ENCODE measurements at places on chromosomes 3 and 15.

- no peak for DNase-seq
Measured at GRCh38 chr15:77717333-77717990, 84.8 kb upstream of the LINGO1 start.

GRCh38 chr3:178562143-178562946 lies 26.1 kb downstream of the KCNMB2 start:
- no peak for DNase-seq

DNA sequence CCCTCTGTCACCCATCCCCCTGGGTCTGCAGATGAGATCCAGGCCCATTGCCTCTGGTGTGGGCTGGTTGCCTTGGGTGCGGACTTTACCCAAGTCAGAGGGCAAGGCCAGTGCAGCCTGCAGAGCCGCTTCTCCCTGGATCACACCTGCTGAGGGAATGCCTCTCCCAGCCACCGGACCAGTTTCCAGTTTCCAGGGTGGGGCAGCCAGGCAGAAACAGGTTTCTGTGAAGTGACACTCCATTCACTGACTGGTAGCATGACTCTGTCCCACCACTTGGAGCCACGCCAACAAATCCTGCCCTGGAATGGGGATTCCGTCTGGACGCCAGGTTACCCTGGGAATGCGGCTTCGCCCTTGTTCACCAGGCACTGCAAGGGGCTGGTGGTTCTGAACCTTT lies 30.0 kb downstream of the PAQR5 start:
- no peak for DNase-seq

- no peak for DNase-seq
Measured at GRCh38 chr3:79167651-79168416, 600.0 kb downstream of the ROBO1 start.

DNA sequence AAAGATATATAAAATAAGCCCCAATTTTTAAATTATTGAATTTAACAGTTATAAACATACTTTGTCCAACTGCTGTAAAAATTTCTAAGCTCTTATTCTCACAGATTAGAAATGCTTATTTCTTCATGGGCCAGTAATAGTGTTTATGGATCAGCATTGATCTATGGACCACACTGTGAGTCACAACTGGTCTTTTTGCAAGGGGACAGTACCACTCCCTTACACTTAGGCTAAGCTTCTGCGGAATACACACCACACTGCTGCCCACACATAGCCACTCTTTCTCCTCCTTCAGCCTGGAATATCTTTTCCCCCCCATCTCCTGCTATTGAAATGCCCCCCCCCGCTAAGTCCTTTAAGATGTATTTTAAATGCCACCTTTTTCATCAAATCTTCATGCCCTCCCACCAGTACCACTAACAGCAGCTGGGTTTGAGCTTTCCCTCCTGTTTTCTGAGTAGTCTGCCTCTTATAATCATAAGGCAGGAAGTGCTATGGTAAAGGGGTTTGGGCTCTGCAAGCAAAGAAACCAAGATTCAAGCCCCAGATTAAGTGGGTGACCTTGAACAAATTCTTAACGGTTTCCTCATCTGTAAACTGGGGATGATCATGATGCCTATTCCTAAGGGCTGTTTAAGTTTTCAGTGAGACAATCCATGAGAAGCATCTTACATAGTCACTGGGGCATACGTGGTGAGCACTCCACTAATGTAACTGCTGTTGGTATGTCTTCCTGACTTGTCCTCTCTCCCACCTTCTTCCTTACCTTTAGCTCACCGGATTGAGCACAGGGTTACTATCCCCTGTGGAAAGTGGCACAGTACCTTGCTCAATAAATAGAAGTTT lies 69.2 kb downstream of the DCUN1D1 start:
- no peak for DNase-seq

- no peak for DNase-seq
Measured at GRCh38 chr15:94053626-94054025, 177.7 kb upstream of the MCTP2 start.

All from bone marrow (tissue), 2 donors.